ENCODE measurements at places on chromosomes 5 and 9.
A peak's percentile ranks its signal among the peaks of the same experiment; 100 is the strongest.

DNA sequence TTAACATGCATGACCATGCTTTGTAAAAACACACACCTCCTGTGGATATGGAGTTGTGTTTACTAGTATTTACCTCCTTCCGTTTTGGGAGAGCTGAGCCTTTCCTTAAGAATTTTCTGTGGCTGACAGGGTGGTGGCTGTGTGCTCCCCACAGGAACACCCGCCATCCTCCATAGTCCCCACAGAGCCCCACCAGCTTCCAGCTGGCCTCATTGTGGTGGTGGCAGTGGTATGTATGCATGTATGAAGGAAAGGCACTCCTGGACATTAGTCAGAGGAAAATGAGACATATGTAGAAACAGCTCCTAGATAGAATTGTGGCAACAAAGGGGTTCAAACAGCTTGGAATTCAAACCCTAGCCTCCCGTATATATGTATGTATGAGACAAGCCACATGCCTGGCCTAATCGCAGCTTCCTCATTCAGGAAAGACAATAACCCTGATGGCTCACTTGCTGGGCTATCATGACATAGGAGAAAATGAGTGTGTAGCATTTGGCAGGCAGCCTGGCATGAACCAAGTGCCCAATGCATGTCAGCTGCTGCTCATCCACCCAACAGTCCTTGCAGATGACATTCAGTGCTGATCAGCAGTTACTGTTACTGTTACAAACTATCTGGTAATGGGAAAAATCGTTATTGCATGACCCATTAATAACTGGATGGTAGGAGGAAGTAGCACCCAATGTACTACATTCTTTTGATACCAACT is 459.7 kb downstream of the EBF1 start:
- DNase-seq: no peak

DNA sequence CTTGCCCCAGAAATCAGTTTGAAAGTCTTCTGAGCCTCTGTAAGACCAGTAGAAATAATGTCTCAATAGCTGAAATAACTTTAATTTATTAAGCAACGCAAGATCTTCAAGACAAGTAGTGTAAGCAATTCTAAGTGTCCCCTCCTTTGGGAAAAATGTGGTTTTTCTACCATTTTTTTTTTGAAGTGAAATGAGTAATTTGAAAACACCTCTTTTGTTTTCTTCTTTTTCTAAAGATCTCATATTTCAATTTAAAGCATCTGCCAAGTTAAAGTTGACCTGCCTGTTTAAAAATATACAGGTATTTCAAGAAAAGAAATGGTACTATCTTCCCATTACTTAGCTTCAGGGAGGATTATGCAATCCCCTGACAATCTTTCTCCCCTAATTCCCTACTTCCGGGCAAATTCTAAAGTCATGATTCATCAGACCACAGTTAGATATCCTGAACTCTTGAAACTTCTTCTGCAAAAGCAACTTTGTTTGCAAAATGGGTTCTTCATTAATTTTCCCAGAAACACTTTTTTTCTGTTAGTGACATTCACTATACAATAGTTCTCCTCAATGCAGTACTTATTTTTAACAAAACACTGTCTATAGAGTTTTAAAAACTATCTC is 7.8 kb upstream of the ANXA1 start:
- DNase-seq: peak; percentile 89

- DNase-seq: no peak
Observed at GRCh38 chr5:78587775-78588291, 60.7 kb downstream of the LHFPL2 start.

DNA sequence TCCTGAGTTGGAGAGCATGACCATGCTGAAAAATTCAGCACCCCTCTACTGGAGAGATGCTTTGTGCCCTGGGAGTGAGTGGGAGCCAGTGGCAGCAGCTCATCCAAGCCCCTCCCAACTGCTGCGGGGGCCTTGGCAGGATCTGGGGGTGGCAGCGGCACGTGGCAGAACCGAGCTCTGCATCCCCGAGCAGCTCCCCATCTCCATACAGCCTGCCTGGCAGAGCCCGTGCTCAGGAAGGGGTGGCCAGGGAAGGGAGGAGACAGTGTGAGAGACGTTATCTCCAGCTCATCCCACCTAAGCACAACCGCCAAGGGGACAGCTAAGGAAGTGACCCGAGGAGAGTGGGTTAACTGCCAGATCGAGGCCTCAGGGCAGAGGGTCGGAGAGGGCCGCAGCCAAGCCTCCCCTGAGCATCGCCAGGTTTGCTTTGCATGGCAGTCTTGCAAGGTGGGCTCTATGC is 17.2 kb upstream of the DPM2 start:
- no peak for DNase-seq

DNA sequence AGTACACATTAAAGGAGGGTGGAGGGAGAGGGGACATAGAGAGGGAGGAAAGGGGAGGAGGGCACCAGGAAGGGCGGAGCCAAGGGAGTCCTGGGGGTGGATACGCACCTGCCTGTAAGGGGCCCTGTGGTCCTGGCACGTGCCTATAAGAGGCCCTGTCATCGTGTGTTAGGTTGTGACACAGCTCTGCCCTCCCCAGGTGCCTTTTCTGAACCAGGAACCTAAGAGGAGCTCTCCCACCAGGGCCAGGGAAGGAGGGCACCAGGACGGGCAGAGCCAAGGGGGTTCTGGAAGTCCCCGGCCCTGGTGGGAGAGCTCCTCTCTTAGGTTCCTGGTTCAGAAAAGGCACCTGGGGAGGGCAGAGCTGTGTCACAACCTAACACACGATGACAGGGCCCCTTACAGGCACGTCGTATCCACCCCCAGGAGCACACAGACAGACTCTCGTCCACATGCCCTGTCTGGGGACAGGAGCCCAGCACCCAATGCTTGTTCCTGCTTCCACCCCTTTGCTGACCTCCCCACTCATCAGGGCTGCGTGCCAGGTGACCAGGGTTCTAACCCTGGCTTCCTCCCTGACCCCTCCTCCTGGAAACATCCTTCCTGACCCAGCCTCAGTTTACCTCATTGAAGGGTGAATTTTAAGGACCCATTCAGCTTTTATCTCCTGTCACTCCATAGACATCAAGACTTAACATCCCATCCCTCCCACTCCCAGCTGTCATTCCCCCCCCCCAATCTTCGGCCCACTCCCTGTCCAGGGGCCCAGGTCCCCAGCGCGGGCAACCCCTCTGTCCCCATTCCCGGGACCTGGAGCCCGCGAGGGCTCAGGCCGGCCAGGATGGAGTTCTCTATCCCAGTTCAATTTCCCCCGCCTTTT is 12.9 kb upstream of the OLFM1 start:
- no peak for DNase-seq

DNA sequence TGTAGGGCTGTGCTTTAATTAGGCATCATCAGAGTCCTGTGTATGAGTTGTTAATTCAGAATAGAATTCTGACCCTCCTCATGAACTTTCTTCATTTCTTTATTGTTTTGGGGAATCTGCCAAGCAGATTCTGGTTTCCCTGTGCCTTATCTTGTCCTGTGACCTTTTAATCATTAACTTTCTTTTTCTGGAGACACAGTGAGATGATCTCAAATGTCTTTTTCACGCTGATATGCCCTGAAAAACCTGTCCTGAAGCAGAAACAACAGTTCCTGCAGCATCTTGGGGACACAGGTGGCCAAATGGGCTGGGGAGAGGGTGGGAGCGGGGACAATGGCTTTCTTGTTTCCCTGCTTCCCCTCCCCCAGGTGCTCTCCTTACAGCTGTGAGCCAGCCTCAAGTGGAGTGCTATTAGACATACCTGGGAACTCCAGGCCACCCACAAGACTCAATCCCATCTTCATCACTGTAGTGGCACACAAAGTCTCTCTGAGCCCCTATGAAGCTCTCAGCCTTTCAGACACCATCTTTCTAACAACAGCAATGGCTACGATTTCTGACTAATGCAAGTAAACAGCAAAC is 213.8 kb downstream of the ATP10B start:
- no peak for DNase-seq

- DNase-seq: no peak
Observed at GRCh38 chr5:14062178-14062577, 81.0 kb upstream of the TRIO start.

DNA sequence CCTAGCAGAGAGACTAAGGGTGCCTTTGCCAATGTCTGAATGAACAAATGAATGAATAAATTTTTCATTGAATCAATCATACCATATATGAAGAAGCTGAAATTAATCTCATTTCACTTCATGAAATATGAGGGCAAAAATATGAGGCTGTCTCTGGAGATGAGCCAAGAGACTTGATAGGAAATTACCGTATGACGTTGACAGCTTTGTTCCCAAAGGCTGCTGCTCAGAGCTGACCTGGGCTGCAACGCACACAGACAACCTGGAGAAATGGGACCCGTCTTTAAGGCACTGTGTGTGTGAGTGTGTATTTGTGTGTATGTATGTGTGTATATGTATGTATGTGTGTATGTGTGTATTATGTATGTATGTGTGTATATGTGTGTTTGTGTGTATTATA is 226.1 kb downstream of the IRX2 start:
- DNase-seq: no peak

- DNase-seq: no peak
Observed at GRCh38 chr9:121225240-121225639, 23.6 kb upstream of the RAB14 start.

GRCh38 chr5:174900240-174900865 is 176.0 kb downstream of the MSX2 start:
- DNase-seq: peak; percentile 38

- DNase-seq: no peak
Observed at GRCh38 chr5:122394284-122394930, 82.4 kb downstream of the SNCAIP start.

DNA sequence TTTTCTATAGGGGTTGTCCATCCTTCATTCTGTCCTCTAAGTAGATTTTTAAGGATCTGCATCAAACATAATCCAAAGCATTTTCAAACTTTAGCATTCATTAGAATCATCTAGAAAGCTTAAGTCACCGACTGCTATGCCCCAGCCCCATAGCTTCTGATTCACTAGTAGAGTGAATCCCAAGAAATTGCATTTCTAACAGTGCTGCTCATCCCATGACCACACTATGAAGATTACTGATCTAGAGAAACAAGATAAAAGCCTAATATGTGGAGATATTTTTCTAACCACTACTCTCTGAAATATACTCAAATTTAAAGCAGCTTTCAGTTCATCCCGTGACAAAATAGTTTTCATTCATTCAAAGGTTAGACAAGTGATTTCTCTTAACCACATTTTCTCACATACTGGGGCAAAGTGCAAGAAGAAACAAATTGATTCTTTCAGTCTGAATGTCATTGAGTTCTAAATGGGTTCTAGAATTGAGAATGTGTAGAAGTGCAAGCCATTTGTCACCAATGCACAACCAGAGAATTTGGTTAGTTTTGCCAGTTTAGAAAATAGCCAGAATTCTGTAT is 286.9 kb upstream of the CD180 start:
- no peak for DNase-seq

- no peak for DNase-seq
Observed at GRCh38 chr5:170525470-170526211, 21.8 kb downstream of the KCNIP1 start.

DNA sequence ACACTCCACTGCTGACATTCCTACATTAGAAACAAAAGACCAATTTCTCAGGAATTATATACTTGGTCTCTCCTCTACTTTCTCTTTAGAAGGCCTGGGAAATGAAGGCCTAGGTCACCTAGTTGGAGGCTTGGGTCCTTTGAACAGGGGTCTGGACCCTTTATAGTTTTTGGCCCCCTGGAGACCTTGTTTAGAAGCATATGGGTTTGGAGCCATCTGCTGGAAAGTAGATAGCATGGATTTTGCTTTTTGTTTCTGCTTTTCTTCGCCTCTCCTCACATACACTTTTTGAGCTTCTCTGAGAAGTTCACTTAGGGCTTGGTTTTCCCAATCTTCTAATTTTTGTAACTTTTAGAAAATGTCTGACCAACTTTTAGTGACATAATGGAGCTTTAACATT is 67.1 kb upstream of the CDK20 start:
- DNase-seq: no peak

- DNase-seq: no peak
Observed at GRCh38 chr5:135051399-135051798, 17.4 kb upstream of the PITX1 start.

GRCh38 chr9:92310562-92310961 is 14.6 kb downstream of the NOL8 start:
- no peak for DNase-seq

GRCh38 chr5:53180991-53181390 is 71.4 kb upstream of the MOCS2 start:
- DNase-seq: no peak

DNA sequence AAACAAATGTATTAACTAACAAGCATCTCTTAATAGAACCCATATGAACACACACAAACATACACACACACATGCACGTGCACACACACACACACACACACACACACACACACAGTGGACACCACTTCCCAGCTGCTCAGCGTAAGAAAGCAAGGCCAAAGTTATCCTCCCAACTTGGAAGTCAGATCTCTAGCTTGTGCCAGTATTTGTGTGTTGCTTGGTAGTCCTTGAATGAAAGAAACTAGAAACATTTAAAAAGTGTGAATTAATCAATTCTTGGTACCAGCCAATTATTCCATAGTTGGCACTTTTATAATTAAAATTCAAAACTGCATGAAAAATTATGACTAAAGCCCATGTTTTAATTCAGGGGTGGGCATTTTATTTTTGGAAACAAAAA is 178.1 kb downstream of the TMEM161B start:
- DNase-seq: no peak

- DNase-seq: peak; percentile 60
Observed at GRCh38 chr5:141915881-141916336, 7.8 kb upstream of the DELE1 start.

- DNase-seq: peak; percentile 98
Observed at GRCh38 chr5:136020383-136021015, 8.3 kb upstream of the TGFBI start.

GRCh38 chr5:163248871-163249270 is 188.5 kb upstream of the CCNG1 start:
- DNase-seq: no peak

DNA sequence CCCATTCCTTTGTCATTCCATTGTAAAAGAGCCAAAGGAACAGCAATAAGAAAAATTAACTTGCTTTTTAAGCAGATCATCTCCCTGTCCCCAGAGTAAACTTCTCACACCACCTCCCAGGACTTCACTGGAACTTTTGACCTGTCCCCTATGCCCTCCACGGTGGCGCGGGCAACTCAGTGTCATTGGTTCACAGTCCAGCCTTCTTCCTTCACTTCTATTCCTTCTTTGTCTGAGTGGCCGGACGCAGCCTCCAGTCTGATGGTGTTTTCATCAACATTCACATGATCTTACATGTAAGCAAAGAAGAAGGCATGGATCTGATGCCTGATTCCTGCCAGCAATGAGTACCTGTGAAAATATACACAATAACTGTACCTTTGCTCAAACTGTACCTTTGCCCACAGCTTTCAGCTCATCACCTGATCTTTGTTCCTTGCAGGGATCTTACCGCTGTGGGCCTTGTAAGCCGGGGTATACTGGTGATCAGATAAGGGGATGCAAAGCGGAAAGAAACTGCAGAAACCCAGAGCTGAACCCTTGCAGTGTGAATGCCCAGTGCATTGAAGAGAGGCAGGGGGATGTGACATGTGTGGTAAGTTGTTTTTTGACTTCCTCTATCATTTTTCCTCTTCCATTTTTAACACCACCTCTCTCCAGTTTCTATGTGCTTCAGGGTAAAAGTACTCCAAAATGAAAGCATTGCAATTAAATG is 32.5 kb downstream of the THBS4 start:
- DNase-seq: no peak

GRCh38 chr5:88719434-88719833 is 163.6 kb downstream of the MEF2C start:
- DNase-seq: no peak

- peak; percentile 69 for DNase-seq
Observed at GRCh38 chr5:82351754-82352145, 73.6 kb upstream of the RPS23 start.

- no peak for DNase-seq
Observed at GRCh38 chr5:175059687-175060211, 335.4 kb downstream of the MSX2 start.

GRCh38 chr5:139726248-139726647 is 69.4 kb upstream of the PSD2 start:
- DNase-seq: no peak
